ENCODE measurements at places on chromosomes 1 and 21.

DNA sequence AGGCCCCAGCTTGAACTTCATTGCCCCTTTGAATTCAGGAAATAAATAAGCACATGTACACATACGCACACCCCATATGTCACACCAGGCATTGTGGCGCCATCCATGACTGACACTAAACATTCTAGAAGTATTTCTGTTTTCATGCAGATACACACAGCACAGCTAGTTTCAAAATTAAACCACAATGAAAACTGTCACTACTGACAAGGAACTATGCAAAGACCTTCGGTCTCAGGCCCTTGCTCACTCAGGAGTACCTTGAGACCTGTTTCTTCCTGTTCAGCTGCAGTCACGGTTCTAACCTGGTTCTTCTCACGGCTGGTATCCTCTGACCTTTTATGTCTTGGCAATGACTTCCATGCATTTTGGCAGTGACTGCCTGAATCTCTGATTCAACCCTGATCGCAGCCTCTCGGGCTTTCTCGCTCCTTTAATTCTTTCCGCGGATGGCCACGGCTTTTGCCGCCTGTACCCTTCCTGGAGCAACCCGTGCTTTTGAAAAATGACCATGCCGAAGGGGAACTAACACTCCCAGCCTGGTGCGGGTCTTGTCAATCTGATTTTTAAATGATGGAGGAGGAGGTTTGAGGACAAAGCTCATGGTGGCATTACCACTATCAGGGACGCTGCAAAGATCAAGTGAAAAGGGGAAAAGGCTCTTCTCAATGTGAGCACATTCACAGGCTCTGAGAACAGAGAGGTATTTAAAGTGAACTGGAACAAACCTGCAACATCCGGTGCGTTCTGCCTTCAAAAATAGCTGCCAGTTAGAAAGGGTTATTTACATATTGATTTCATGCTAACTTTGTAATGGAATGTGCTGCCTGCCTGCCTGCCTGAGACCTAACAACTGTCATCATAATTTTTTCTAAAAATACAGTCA is 384.6 kb downstream of the RRAGC start:
- DNase-seq: no peak

DNA sequence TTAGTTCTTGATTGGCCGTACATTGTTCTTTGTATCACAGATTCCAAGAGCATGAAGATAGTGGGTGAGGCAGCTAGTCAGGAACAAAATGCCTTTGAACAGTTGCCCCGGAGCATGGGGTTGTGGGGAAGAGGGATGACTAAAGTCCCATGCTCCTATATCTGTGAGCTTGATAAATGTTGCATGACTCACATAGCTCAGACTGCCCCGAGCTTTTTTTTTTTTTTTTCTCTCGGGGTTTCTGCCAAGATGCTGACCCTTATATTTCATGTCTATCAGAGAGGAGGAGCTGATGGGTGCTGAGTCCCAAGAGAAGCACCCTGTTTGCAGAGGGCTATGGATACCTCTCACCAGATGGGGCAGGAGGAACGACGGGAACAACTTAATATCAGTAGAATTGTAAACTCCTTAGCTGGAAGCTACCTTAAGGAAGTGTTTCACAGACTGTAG is 40.6 kb downstream of the SRRM1 start:
- no peak for DNase-seq

DNA sequence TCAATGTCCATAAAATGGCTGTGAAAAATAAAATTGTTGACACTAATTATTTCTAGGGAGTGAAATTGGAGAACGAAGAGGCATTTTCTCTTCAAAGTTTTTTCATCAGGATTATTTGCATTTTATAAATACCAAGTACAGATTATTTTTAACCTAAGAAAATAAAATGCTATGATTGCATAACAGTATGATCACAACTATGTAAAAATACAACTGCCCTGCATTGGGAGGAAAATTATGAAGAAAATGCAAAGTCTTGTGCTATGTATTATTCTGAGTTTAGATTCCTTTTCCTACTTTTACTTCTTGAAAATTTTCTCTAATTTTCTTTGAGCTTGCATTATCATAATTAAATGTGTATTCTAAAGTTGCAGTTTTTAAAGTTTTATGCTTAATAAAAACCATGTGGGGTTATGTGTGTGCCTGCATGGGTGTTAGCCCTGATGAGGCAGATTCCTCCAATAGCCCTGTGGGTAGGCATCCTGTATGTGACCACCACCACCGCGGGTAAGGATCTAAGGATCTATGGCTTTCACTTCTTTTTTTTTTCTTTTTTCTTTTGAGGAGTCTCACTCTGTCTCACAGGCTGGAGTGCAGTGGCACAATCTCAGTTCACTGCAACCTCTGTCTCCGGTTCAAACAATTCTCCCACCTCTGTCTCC is 24.7 kb downstream of the STX6 start:
- no peak for DNase-seq

DNA sequence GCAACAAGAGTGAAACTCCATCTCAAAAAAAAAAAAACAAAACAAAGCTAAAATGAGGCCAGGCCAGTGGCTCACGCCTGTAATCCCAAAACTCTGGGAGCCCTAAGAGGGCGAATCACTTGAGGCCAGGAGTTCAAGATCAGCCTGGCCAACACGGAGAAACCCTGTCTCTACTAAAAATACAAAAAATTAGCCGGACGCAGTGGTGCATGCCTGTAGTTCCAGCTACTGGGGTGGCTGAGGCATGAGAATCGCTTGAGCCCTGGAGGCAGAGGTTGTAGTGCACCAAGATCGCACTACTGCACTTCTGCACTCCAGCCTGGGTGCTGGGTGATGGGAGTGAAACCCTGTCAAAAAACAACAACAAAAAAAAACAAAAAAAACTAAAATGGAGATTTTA is 191.2 kb upstream of the SGIP1 start:
- DNase-seq: no peak

GRCh38 chr1:162275622-162276175 is 101.0 kb downstream of the SPATA46 start:
- no peak for DNase-seq

GRCh38 chr1:56550859-56551188 is 28.5 kb downstream of the PLPP3 start:
- DNase-seq: no peak

GRCh38 chr1:90334137-90334536 is 339.2 kb downstream of the ZNF326 start:
- DNase-seq: no peak

All from stimulated activated naive CD4-positive, alpha-beta T cell treated with Interleukin-2 at 50 U/mL for 16 hours (primary cell).